AG09309 (cell line): ENCODE measurements at places on chromosomes 7 and 10.

DNA sequence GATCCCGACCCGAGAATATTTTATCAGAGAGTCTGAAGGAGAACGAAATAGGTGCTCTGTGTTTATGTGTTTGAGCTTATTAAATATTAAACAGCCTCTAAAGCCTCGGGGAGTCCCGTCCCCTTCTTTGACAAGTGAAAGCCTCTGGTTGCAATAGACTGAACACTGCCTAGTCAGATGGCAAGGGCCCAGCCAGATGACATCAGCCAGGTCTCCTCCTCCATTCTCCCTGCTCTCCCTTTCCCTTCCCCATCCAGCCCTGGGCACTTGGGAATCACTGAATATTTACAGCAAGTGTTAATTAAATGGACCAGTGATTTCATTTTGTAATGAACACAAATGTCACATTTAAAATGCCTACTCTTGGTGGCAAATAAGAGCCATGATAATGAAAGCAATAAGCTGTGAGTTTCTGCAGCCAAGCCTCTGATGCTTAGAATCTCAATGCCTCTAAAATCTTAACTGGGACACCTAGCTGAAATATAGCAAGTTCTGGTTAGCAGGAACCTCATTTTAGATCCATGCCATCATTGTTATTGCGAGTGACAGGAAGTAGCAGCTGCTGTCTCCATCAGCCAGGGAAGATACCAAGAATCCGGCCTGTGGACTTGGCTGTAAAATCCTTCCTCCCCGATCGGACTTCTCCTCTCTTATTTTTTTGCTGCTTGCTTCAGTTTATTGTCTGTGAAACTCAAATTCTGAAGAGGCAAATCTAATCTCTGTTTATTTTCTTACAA, 202.1 kb downstream of the PRPF18 start:
- no peak for DNase-seq

- no peak for DNase-seq
Measured at GRCh38 chr10:106957823-106958588, 206.5 kb downstream of the SORCS1 start.

GRCh38 chr10:69234447-69234846, 14.3 kb downstream of the HKDC1 start:
- DNase-seq, result no peak

DNA sequence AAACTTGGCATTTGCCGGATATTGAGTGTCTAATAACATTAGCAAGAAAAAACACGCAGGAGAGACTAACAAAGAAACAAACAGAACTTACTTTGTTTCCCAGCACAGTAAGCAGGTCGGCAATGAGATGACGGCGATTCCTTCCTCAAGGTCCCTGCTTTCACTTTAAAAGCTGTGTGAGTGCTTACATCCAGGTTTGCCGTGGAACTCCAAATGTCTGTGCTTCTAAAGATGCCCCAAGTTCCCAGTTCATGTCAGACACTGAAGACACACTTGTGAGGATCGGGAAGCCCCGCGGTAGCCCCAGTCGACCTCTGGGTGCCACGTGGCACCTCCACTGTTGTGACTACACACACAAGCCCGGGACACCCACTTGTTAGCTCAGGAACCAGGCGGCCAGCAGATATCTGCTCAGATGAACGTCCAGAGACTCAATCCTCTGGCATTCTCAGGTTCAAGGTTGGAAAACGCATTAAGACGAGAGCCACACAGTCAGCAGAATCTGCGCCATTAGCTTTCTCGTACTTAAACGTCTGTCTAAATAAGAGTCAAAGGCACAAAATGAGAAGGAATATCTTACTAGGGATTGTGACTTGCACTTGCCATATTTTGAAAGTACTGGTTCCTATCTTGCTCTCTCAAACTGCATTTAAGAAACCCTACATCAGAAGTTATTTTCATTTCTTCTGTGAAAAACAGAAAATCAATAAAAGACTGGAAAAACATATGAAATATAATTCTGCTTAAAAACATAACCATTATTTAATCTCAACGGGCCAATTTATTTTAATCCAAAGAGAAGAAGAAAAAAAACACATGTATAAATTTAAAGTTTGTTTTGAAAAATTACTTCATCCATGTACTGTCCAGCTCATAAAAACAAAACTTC, 207.6 kb upstream of the KLF14 start:
- DNase-seq, result no peak

DNA sequence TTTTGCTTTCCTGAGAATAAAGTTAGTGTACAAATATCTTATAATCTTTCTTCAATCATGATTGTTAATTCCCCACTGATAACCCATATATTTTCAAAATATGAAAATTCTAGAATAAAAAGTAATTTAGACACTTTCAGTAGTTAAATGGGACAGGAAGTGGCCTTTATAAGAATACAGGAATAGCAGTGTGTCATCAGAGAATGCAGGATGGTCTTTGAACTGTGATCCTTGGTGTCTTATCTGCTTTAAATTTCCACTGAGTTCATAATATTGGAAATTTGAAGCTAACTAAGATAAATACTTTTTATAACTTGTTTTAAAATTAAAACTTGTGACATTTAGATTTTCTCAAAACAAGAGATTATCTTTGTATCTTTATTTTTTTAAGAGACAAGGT, 75.4 kb downstream of the CREM start:
- DNase-seq, result no peak

- DNase-seq, result peak; percentile 42
Measured at GRCh38 chr10:26491934-26492333, 53.8 kb downstream of the APBB1IP start.

- DNase-seq, result no peak
Measured at GRCh38 chr7:130641040-130641439, 27.5 kb downstream of the COPG2 start.

DNA sequence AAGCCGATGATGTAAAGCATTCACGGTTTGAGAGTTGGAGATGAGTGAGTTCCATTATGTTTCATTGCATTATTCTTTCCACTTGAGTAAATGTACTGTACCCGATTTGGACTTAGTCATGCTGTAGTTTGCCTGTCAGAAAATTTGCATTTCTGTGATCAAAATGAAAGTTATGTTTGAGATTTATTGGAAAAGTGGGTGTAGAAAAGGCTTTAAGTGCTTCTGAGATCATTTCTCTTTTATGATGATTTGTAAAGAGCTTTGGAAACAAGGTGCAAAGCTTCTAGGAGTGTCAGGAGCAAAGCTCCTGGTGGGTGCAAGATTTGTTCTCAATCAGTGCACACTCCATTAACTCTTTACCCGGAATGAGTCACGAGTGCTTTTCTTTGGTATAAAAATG, 204.1 kb upstream of the POM121L12 start:
- DNase-seq, result no peak

GRCh38 chr10:129969184-129969910, 5.3 kb upstream of the EBF3 start:
- DNase-seq, result no peak

DNA sequence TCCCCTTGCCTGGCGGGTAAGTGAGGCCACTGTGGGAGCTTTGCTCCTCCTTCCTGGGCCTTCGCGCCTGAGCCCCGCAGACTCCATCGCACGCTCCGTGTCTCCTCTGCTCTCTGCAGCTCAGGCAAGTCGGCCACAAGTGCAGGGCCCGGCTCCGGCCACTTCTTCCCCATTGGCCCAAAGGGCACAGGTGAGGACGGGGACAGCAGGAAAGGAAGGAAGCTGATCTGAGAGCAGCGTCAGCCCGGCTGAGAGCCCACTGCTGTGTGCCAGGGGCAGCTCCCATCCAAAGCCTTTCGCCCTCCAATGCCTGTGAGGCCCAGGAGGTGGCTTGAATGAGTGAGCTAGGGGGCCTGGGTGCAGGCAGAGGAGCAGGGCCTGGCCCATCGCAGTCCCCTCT, 33.7 kb upstream of the RHEB start:
- no peak for DNase-seq
